NCI-H1417 treated with DMSO at 0.1 percent for 48 hours (cell line): ENCODE measurements at places on chromosomes 2 and 18.
A peak's percentile ranks its signal among the peaks of the same experiment; 100 is the strongest.

- no peak for DNase-seq
Measured at GRCh38 chr2:46984642-46985476, 69.3 kb upstream of the MCFD2 start.

DNA sequence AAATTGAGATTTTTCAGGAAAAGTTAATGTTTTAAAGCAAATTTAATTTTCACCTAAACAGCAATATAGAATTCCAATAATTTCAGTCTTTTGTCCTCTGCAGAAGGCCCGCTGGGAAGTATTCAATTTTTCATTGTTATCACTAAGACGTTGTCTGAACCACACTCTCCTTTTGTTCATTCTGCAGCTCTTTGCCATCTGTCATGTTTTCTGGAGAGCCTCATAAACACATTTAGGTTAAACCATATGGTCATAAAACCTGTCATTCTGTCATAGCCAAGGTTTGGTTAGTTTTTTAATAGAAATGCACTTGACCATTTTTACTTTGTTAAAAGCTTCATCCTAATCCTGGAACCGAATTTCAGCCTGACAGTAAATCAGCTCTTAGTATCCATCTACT, 54.0 kb upstream of the PGAP1 start:
- no peak for DNase-seq

DNA sequence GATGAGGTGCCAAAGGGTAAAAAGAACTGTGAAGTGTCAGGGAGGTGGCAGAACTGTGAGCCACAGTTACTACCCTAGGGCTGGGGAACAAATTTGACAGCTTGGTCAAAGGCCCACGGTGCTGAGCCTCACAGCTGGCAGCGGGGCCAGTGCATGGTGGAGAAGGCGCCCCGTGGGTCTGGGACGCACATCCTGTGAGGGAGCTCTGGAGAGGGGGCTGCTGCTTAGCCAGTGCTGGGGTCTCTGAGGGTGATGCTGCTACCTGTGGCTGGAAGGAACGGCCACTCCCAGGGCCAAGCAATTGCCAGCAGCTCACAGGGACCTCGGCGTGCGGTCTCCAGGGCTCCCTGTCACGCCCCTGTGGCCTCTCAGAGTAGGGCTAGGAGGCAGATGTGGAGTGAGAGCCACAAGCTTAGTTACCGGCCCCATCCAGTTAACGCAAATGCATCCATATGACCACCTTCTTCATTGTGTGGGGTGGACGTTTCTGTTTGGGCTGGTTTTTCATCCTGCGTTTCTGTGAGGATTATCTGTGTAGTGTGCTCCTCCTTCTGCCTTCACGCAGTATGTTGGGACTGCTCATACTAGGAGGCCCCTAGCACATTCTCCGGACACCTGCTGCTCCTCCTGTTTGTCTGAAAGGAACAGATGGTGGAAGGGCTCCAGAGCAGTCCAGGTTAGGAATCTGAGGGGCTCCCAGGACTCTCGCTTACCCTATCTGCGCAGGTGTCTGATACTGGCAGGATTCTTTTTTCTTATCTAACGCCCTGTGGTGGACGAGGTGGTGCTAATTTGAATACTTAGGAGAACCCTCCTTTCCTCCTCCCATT, 26.0 kb downstream of the STK25 start:
- DNase-seq: no peak

GRCh38 chr2:67649331-67650261, 252.5 kb downstream of the ETAA1 start:
- peak; percentile 14 for DNase-seq
